Right lobe of liver (tissue), 6 donors: ENCODE measurements at places on chromosomes 6 and 20. TPM values are rescaled to one million over a fixed set of nuclear protein-coding genes. Genes with fewer than 3 reads are reported as not detected.

- DNase-seq, result no peak
Observed at GRCh38 chr6:115908906-115909559, 151.7 kb downstream of the FRK start.

- no peak for DNase-seq
Observed at GRCh38 chr20:31693987-31694661, 28.5 kb downstream of the BCL2L1 start.

DNA sequence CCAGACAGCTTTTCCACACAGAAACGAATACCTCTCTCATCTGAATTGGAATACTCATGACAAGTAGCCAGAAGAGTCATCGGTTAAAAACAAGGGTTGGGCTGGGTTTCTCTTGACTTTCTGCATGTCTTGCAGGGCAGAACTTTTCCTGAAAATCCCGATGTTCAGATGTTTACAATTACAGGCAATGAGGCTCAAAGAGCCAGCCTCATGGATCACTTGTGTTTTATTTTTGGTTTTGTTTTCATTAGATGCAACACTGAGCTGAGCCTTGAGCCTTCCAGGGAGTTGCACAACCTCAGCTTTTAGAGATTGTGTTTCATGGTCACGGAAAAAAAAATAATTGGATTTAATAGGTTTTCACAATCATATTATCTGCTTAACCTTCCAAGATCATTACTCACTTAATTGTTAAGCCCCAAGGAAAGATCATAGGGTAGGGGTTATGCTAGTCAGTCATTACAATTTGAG, 288.1 kb upstream of the PRDM1 start:
- no peak for DNase-seq

- no peak for DNase-seq
Observed at GRCh38 chr20:11195169-11195568, 521.4 kb upstream of the JAG1 start.

DNA sequence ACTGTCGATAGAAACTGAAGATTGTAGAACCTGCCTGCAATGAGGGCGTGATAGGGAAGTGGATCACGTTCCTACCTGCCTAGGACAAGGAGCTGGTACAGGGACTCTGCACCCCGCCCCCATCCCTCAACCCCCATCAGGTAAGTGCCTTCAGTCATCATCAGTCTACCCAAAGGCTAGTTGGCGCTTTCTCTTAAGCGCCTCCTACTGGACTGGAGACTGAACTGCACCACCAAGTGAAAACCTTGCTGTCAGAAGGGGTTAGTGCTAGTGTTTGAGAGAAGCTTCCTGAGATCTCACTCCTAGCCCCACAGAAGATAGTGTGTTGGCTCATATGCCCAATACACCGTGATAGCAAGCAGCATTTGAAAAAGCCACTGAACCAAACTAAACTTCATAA, 706.5 kb upstream of the MAN1A1 start:
- DNase-seq, result peak; percentile 11

The EPB41L1 gene
- total RNA-seq, result 6.1 TPM
